ENCODE measurements at places on chromosomes 13 and 19.

GRCh38 chr19:29524912-29525831, 622 bp upstream of the VSTM2B start:
- DNase-seq: no peak

DNA sequence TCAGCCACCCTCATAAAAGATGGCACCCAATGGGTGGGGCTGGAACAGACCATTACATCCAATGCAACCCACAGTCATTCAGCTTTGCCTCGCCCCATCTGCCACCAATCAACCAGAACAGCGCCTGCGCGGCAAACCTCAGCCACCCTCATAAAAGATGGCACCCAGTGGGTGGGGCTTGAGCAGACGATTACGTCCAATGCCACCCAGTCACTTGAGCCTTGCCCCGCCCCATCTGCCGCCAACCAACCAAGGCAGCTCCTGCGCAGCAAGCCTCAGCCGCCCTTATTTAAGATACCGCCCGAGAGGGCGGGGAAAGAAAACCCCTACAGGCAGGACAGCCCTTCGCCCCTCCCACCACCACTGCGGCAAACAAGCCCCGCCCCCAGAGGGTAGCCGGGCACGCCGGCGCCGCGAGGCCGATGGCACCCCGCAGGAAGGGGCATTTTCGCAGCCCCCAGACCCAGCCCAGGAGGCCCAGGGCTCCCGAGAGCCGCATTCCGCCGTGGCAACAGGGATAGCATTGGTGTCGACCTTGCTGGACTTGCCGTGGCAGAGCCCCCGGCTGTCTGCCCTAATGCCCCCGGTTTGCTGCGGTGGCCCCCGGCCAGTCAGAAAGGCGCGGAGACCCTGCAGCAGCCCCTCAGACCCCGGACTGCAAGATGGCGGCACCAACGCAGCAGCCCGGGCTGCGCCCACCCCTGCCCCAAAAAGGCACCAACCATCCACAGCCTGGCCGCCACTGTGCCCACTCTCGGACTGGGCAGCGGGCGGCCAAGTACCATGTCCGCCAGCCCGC, 675 bp downstream of the PEG3 start:
- no peak for DNase-seq

DNA sequence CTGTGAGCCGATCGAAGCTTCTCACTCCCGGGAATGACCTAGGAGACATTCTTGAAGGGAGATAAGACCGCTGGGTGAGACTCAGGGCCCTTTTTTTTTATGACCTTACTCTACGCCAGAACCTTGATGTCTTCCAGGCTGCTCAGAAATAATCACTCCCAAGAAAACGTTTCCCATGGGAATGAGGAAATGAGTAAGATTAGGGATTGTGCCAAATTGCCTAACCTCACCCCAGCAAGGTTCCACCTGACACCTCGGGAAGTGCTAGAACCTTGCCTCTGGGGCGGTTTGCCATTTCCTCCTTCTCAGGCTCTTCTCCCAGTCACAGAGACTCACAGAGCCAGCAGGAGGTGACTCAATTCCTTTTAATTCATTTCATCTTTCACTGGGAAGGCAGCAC, 2.3 kb downstream of the SLC46A3 start:
- peak; percentile 51 for DNase-seq

GRCh38 chr13:40897053-40897452, 107.6 kb downstream of the SLC25A15 start:
- DNase-seq: no peak

DNA sequence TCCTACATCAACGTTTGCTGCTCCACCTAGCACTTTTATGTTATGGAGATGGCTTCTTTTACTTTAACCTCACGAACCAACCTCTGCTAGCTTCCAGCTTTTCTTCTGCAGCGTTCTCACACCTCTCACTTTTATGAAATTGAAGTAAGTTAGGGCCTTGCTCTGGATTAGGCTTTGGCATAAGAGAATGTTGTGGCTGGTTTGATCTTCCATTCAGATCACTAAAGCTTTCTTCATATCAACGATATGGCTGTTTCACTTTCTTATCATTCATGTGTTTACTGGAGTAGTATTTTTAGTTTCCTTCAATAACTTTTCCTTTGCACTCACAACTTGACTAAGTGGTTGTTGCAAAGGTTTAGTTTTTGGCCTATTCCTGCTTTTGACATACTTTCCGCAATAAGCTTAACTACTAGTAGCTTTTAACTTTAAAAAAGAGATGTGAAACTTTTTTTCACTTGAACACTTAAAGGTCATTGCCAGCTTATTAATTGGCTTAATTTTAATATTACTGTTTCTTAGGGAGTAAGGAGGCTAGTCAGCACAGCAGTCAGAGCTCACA, 60.0 kb upstream of the SPRY2 start:
- DNase-seq: no peak

DNA sequence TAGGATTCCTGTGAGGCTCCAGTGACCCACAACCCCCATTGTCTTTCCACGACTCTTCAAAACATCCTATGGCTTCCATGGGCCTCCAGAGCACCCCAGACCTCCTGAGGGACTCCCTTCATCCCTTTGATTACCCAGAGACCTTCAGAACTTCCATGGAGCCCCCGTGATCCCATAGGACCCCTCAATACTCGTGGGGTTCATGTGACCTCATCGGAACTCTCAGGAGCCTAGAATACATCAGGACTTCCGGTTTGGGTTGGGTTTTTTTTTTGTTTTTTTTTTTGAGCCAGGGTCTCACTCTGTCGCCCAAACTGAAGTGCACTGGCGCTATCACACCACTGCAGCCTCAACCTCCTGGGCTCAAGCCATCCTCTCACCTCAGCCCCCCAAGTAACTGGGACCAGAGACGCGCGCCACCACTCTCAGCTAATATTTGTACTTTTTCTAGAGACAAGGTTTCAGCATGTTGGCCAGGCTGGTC, 774 bp downstream of the ALDH16A1 start:
- DNase-seq: no peak

GRCh38 chr13:99507054-99507453, 5.8 kb downstream of the TM9SF2 start:
- DNase-seq: no peak

- DNase-seq: peak; percentile 40
Measured at GRCh38 chr19:45809643-45810159, 5.4 kb downstream of the RSPH6A start.

DNA sequence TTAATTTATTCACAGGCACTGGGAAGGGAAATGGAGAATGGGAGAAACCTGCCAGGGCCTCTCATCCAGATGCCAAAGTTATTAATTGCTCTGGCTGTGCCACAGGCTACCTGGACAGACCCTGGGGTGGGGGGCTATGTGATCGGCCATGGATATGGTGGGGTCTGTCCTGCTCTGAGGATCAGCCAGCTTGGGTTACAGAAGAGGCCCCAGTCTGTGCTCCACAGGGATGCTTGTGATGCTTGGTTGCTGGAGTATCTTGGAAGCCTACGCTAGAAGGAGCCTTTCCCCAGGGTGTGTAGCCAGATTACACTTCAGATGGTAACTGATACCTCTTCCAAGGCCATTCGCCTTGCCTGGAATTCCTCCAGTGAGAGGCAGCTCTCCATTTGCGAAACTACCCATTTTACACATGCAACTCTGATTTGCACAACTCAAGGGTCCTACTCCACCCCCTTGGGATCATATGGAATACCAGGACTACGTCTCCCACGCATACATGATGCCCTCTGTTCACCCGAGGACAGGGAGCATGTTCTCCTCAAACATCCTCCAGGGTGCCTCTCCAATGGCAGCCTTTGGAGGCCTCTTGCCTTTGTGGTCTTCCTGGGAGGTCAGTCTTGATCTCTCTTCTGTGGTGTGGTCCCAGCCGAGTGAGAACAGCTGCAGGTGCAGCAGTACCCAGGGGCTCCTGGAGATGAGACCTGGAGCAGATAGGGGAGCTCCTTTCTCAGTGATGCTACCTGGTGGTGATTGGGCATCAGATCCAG, 186.6 kb upstream of the TSHZ3 start:
- DNase-seq: no peak

- DNase-seq: no peak
Measured at GRCh38 chr19:14086098-14086497, 515 bp upstream of the C19orf67 start.

DNA sequence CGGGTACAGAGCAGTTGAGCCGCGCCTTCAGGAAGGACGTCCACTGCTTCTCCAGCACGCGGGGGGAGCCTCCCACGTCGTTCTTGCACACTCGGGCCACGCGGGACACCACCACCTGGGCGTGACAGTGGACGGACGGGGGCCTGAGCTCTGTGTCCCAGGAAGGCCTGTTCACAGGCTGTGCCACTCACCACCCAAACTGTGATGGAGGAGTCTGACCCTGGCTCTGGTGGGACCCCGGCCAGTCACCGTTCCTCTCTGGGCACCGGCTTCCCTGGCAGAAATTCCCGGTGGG, 7.0 kb downstream of the SEMA6B start:
- DNase-seq: no peak

- peak; percentile 73 for DNase-seq
Measured at GRCh38 chr19:35901854-35902661, at the start of gene HCST. Gene HCST, plus strand, starts transcription at chr19:35902529. Its CDS starts 65 bp downstream, at chr19:35902594.

DNA sequence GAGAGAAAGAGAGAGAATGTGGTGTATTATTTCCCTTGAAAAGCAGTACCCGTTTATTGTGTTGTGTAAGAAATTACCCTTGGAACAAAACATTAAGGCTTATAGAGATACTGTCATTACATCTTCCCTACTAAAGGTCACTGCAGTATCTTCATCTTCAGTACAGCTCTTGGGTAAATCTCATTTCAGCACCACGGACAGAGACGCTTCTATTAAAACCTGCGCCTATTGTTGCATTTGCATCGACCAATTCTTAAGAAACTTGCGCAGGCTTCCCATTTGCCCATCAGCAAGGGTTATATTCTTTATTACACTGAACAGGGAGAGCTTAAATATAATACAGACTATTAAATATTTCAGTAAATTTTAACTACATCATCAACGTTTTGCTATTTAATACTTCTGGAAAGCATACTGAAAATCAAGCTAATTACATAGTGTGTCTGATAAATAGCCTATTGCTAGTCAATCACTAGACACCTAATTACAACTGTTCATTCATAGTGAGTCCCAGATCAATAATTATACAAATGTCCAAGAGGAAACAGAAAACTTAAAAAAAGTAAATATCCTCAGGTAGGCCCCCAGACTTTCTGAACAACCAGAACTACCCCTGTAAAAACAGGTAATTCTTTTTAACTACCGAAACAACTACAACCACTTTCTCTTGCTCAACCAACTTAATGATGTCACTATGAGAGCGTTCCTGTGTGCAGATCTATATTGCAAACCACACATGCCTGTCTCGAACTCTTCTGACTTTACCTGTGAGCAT, 350.6 kb downstream of the LIG4 start:
- DNase-seq: peak; percentile 43

DNA sequence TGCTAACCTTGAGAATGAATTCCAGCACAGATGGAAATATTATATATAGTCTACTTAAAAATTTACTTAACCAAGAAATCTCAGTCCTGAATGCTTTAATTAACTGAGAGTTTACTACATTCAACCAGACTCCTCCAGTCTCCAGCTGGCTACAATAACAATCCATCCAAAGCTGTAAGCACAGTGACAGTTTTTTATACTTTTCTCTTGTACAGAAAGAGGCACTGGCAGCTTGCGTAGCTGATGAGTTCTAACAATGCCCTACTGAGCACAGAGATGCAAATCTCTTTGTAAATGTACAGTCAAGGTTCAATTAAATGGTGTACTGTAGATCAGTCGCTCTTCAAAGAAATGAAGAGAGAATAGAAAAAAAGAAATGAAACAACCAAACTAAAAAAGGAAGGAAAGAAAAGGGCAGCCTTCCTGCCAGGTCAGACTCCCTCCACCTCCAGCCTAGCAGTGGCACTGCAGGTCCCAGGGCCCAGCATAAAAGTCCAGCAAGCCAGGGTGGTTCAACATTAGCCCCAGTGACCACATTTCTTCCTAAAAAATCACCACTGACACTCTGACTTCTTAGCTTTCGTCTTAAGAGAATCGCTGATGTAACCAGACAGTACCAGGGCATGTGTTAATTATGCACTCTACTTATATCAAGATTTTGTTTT, 88.4 kb downstream of the SACS start:
- no peak for DNase-seq

GRCh38 chr13:52377898-52378297, 28.1 kb downstream of the THSD1 start:
- no peak for DNase-seq

DNA sequence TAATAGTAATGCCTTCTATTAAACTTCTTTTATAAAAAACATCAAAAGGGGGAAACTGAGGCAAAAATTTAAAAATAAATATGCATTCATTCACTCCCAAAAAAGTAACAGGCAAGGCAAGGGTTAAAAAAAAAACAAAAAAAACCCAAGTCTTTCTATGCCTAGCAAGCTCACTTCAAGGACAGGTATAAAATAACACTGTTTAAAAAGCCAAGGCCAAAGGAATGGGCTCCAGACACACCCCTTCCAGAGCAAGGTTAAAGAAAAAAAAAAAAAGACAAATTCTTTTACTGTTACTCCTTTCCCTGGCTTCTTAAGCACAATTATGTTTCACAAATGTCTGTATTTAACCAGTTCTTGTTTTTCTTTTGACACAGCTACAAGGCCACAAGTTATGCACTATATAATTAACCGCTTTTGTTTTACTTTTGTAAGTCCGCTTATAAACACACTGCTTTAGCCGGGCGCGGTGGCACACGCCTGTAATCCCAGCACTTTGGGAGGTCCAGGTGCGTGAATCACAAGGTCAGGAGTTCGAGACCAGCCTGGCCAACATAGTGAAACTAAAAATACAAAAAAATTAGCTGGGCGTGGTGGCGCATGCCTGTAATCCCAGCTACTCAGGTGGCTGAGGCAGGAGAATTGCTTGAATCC, 3.6 kb downstream of the SIGLEC11 start:
- DNase-seq: no peak

DNA sequence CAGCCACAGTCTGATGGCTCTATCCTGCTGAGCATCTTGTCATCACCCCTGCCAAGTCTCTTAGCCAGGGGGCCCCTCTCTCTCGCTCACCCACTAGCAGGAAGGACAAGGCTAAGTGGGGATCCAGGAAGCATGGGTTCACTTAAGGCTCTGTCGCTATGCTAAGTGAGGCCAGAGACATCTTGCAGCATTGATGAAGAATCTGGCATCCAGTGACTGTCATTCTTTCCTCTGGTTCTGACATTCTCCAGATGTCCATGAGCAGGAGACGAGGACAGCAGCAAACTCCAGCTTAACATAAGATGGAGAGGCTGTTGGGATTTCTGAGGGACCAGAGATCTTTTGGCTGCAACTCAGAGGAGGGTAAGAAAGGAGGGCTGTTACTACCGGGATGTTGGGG, 230.2 kb downstream of the TSHZ3 start:
- DNase-seq: no peak

DNA sequence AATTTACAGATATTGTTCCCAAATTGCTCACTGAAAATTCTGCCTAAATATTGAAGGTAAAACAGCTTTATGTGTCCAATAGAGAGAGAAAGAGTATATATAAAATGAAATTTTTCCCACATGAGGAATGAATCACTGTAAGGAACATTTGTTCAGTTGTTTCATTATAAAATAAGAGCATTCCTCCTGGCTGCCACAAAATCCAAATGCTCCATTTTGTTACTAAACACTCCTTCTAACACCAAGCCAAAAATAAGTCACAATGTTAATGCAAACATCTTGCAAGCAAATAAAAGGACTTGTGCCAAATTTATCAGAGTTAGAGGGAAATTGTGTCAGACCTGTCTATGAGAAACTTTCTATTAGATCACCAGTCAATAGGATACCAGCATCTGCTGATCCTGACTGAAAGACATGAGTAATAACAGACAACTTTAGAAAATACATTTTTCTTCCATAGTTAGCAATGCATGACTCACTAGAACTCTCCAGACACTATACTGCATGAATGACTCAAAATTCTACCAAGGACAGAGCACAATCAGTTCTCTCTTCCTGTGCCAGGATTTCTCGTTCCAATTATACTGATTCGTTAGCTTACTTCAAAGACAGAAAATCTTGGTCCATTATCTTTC, 83.5 kb upstream of the FNDC3A start:
- DNase-seq: peak; percentile 76

- DNase-seq: no peak
Measured at GRCh38 chr13:110978390-110978789, 63.5 kb upstream of the ANKRD10 start.

All from GM03348 (cell line).